ENCODE measurements at places on chromosomes 7 and 10.

DNA sequence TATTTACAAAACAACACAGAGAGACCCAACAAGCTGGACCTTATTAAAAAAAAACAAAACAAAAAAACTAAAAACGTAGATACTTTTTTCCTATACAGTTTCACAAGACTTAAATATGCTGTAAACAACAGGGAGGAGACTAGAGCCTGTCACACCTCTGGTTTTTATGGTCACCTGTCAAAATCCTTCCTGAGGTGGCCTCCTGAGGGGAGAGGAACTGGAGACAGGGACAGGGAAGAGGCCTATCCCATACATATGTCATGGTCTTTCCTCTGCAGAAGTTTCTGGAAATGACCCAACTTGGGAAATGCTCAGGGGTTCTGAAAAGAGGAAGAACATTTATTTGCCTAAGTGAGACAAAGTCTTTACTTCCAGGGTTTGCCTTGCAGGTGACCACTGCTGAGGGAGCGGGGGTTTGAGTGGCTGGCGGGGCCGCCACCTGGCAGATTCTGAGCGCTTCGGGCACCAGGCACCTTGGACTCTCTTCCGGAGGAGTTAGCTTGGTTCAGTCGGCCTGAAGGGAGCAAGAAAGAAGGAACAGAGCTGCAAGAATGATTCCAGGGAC, 18.3 kb downstream of the CPA1 start:
- DNase-seq: no peak

- no peak for DNase-seq
Observed at GRCh38 chr7:144725070-144725469, 110.8 kb downstream of the TPK1 start.

DNA sequence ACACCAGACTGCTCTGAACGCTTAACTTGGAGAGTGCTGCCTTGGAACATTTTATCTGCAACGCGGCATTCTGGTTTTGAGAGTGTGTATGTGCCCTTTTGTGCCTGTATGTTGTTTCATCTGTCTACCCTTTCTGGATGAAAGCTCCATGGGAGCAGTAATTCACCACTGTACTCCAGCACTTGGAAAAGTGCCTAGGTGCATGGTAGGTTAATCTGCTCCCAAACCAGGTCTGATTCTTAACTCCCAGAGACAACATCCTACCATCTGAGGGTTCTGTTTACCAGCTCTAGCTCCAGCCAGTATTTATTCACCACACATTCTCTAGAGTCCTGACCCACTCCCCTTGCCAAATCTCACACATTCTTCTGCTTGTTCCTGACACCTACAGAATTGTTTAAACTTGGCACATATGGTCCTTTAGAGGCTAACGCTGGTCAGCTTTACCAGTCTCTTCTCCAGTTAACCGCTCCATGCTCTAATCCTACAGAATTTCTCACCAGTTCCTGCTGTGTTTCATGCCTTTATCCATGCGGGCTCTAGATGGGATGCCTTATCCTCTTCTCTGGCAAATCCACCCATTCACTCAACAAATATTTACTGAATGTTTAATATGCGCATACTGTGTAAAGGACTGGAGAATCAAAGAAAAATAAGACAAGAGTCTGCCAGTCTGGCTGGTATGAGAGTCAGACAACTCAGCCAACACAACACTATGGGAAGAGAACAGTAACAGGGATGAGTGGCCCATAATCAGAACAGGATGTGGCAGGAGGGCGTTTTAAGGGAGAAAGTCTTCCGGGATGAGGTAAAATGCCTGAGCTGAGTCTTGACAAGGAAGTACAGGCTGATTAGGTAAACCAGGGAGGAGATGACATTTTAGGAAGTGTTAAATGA, 46.3 kb downstream of the MTPN start:
- no peak for DNase-seq

GRCh38 chr10:94608559-94608958, 63.0 kb downstream of the HELLS start:
- DNase-seq: no peak

GRCh38 chr7:95191795-95192194, 132.5 kb downstream of the PON1 start:
- DNase-seq: no peak

DNA sequence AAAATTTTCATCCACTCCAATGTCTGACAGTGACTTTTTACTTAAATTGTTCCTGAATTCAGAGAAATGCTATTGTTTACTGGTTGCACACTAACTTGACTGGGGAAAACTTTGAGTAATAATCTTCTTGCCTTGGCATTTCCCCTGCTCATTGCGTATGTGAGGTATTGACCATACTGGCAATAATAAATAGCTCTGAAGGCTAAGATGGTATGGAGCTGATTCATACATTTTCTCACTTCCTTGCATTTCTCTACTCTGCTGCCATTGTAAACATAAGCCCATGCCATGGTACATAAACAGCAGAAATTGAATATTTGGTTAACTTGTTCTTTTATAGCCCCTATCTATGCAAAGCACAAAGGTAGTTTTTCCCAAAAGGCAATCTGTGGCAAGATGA, 290.0 kb downstream of the RNLS start:
- DNase-seq: no peak

- no peak for DNase-seq
Observed at GRCh38 chr10:111221682-111222480, 145.1 kb downstream of the ADRA2A start.

DNA sequence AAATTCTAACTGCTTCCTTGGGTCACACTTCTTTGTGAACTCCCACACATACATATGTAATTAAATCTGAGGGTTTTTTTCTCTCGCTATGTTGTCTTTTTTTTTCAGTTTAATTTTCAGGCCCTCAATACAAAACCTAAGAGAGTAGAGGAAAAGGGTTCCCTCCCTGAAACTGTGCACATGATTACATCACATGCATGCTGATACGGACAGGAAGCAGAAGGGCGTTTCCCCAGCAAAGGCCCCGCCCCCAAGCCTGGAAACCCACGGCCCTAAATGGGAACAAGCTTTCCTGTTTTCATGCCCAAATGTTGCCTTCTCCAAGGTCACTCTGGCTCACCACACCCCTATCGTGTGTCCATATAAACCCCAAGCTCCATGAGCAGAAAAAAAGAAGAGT, 115.4 kb downstream of the TEX36 start:
- no peak for DNase-seq

DNA sequence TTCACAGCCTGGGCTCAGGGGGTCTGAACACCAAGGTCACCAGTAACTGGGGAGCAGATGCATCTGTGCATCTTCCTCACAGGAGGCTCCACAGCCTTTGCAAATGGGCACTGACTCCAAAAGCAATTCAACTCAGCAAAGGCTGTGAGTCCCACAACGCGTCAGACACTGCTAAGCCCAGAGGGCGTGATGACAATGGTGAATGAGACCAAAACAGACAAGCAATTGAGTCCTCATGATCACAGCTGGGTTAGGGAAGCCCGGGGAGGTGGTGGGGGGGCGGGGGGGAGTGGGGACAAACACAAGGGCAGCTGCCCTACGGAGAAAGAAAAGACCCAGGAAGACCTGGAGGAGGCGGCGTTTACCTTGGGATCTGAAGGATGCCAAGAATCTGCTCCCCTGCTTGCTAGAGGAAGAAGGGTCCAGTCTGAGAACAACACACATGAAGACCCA, 61.6 kb upstream of the RNF32 start:
- no peak for DNase-seq

- DNase-seq: no peak
Observed at GRCh38 chr7:112084520-112084971, 121.7 kb downstream of the DOCK4 start.

DNA sequence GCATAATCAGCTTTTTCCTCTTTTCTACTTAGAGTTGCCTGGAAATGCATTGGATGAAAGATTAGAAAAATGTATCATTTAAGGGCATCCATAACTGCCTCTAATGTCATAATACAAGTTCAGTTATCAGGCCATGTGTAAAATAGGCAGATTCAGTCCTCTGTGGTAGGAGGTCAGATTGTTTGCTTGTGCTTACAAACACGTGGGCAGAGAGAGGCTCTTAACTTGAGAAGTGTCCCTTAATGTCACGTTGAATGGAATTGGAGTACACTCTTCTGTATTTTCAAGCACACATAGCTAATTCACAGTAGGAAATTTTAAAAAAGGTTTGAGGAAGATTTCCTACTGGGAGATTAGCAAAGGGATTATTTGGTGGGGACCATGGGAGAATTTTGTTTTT, 359.8 kb upstream of the MTPN start:
- DNase-seq: no peak

DNA sequence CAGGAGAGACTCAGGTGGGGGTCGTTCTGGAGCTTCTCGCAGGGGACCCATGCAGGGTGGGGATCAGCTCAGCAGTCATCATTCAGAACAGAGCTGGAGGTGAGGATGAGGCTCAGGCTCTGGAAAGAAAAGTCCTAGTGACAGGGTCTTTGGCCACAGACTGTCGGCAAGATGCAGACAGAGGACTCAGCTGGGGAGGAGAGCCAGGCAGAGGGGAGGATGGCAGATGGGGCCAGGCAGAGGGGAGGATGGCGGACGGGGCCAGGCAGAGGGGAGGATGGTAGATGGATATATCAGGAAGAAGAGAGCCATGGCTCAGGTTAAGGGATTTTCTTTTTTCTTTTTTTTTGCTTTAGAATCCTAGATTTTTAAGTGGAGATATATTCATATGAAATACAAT, 7.7 kb upstream of the IL15RA start:
- no peak for DNase-seq

- no peak for DNase-seq
Observed at GRCh38 chr10:27621461-27621860, 117.4 kb downstream of the RAB18 start.

GRCh38 chr7:1290679-1291356, 58.1 kb downstream of the UNCX start:
- DNase-seq: peak; percentile 19

DNA sequence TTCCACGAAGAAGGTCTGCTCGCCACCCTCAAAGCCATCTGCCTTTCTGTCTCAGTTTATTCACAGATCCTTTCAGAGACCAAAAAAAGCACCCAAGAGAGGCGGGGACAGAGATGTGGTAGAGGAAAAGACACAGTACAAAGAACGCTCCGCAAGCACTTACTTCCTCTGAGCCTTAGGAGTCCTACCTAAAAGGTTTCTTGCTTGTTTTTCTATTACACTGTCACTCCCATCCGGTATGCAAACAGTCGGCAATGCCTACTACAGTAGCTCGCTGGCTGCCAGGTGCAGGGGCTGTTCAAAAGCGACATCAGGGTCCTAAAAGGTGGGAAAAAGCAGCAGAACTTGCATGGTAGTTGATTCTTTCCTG, 816 bp downstream of the TECPR1 start:
- DNase-seq: no peak

All from AG09319 (cell line).